ENCODE measurements at places on chromosomes 3 and 15. TPM values are rescaled to one million over a fixed set of nuclear protein-coding genes. Genes with fewer than 3 reads are reported as not detected.

- no peaks in the 10 kb centered on the region for H3K36me3 ChIP-seq
- no peaks in the 10 kb centered on the region for H3K4me1 ChIP-seq
- DNase-seq = no peak
- H3K27me3 ChIP-seq = no peaks in the 10 kb centered on the region
- no peak overlapping the region for H3K4me3 ChIP-seq
Measured at GRCh38 chr3:2543247-2543646, 444.6 kb downstream of the CNTN4 start.

GRCh38 chr3:10419637-10420232, 85.7 kb downstream of the ATP2B2 start:
- no peak overlapping the region for H3K4me3 ChIP-seq
- no peak for DNase-seq
- no peaks in the 10 kb centered on the region for H3K4me1 ChIP-seq

DNA sequence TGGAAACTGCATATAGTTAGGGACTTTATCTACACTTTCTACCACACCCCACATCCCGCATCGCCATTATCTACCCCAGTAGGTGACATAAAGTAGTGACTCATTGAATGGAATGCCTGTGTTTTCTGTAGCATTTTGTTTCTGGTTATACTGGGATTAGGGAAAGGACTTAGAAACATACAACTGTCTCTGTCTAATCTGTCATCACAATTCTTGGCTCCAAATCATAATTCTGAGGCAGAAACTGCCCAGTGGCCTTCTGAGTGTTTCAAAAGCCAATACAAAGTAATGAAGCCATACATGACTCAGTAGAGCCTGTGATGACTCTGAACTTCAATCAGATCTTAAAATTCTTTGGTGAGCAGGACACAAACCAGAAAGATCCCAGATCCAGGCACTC, 115.7 kb upstream of the CHRM5 start:
- no peaks in the 10 kb centered on the region for H3K36me3 ChIP-seq
- H3K27ac ChIP-seq = no peak overlapping the region
- H3K4me1 ChIP-seq = no peaks in the 10 kb centered on the region

GRCh38 chr3:128073807-128074206, 21.6 kb downstream of the SEC61A1 start:
- H3K4me3 ChIP-seq = no peak overlapping the region
- no peak for DNase-seq
- peaks cover 11% of the 10 kb centered on the region for H3K27me3 ChIP-seq
- H3K36me3 ChIP-seq = peaks cover 17% of the 10 kb centered on the region
- peaks cover 2% of the 10 kb centered on the region for H3K4me1 ChIP-seq

PDCD6IP gene
- 125 TPM for polyA plus RNA-seq

All from small intestine (tissue), 16 donors.